ENCODE measurements at places on chromosomes 5 and 9.

DNA sequence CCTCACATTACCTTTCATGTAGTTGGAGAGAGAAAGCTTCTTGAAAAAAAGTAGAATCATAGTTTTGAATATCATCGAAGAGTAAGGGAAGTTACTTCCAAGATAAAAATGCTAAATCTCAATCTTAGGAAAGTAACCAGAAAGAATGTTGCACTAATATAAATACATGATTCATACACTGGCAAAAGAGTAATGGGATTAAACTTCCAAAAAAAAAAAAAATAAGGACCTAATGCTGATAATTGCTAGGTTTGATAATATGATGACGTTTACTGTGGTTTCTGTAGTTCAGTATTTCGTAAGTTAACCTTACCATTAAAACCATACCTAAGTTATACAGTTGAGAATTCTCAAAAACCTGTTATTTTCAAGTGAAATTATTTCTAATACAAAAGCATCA is 573.8 kb upstream of the CDH9 start:
- no peak for DNase-seq

- DNase-seq = no peak
Observed at GRCh38 chr5:120509053-120509452, 45.0 kb downstream of the PRR16 start.

DNA sequence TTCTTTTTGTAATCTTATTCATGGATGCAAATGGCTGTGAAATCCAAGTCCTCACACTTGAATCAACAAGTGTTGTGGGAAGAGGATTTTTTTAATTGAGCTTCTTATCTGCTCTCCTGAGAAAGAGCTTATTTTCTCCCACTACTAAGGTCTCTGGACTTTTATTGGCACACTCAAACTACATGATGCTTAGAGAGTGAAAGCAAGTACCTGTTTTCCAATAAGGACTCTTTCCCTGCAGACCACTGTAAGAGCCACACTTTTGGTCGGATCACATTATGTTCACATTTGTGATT is 546.4 kb upstream of the ARRDC3 start:
- DNase-seq = no peak

GRCh38 chr5:116075191-116075831 is 9.5 kb upstream of the COMMD10 start:
- DNase-seq = no peak

DNA sequence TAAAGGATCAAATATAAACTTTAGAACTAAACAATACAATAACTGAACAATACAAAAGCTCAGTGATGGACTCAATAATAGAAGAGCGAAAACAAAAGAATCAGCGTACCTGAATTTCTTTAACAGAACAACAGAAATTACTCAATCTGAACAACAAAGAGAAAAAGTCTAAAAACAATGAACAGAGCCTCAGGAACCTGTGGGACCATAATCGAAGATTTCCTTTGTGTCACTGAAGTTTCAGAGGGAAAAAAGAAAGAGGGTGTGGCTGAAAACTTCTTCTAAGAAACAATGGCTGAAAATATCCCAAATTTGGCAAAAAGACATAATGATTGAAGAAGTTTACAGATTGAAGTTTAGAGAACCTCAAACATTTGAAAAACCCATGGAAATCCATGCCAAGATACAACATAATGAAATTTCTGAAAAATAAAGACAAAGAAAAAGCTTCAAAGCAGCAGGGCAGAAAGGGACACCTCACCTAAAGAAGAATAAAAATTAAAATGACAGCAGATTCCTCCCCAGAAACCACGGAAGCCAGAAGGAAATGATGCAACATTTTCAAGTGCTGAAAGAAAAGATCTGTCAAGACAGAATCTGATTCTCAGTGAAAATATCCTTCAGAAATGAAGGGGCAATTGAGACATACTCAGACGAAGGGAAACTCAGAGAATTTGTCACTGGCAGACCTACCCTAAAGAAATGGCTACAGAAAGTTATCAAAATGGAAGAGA is 288.8 kb downstream of the ARL15 start:
- DNase-seq = no peak

GRCh38 chr5:139079991-139080610 is 118.1 kb downstream of the SIL1 start:
- DNase-seq = no peak

- no peak for DNase-seq
Observed at GRCh38 chr5:141559461-141559860, 59.3 kb downstream of the DIAPH1 start.

DNA sequence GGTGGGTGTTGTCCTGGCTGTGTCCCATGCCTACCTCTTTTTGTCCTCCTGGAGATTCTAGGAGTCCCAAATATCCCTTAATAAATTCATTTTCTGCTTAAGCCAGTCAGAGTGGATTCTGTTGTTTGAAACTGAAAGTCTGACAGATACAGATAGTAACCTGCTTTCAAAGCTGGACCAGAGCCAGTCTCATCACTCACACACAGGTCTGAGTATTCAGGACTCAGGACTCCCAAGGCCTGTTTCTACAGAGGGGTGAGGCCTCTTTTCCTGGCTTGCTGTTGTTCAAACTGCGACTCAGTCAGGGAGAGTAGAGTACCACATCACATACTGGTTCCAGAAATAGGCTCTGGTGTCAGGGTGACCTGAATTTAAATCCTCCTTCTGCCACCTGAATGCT is 190.1 kb downstream of the PAX5 start:
- no peak for DNase-seq

DNA sequence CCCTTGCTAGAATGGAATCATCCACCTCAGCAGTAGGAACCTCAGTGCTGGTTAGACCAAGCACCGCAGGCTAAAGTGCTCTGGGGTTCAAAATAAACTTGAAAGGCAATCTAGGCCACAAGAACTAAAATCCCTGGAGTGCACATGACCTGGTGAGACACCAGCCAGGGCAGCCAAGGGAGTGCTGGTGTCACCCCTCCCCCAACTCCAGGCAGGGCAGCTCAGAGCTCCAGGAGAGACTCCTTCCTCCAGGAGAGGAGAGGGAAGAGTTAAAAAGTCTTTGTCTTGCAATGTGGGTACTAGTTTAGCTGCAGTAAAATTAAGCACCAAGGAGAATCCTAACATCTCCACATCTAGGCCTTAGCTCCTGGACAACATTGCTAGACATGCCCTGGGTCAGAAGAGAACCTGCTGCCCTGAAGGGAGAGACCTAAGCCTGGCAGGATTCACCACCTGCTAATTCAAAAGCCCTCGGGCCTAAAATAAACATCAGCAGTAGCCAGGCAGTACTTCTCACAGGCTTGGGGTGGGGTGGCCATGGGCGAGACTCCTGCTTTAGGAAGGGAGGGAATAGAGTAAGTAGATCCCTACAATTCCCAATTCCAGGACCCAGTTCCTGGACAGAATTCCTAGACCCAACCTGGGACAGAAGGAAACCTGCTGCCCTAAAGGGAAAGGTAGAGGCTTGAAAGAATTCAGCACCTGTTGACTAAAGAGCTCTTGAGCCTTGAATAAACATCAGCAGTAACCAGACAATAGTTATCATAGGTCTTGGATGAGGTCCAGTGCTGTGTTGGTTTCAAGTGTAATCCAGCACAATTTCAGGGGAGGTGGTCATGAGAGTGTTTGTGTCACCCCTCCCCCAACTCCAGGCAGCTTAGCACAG is 25.8 kb downstream of the UGT3A2 start:
- no peak for DNase-seq

DNA sequence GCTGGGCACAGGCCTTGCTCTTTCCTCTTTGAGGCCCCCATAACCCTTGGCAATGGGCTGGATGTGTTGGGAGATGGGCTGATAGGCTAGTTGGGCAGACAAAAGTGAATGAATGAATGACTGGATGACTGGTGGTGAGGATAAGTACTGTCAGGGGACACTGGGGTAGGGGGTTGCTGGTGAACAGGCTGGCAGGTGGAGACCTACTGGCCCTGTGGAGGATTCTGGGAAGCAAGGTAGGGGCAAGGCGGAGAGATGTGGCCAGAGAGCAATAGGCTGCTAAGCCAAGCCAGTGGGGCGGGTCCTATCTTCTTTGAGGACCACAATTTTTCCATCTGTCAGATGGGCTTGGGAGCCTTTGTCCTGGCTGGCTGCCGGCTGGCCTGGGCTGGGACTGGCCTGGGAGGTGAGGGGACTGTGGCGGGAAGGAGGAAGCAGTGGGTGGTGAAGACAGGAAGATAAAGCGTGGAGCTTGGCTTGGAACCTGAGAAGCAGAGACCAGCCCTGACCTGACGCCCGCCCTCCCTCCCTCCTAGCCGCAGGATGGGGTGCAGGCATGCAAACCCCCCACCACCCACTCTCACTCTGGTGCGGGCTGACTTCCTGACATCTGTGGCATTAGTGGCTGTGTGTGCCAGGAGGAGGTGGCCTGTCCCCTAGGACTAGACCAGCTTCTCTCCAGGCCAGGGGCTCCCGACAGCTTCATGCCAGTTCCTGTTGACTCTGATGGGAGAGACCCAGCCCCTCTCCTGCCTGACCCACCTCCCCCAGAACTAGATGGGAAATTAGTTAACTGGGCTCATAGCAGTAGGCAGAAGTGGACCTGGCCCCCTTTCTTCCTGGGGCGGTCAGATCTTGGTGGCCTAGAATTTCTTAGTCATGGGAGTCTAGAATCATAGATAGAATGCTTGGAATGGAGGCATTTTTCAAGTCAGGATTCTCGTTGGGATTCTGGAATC is 9.5 kb downstream of the CXXC5 start:
- no peak for DNase-seq

DNA sequence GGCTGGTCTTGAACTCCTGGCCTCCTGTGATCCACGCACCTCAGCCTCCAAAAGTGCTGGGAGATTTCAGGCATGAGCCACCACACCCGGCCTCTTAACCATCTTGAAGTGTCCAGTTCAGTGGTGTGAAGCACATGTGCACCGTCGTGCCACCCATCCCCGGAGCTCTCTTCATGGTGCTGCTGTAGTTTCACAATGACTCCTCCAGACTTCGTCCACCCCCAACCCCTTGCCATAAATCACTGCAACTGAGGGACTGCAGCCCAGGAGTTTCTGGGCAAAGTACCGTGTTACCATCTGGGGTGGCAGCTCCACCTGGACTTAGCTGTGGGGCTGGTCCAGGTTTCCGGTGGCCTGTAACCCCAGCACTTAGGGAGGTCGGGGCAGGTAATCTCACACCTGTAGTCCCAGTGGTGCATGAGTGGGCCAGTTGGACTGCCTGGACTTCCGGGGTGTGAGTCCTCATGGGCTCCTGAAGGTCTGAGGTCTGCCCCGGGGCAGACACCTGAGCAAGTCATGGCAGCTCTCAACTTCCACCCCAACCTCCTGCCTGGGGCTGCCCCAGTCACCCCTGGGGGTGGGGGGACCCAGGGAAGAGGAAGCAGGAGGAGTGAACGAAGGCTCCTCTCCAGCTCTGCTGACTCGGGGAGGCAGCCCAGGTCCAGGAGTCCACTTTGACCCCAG is 6.6 kb upstream of the N4BP3 start:
- no peak for DNase-seq

DNA sequence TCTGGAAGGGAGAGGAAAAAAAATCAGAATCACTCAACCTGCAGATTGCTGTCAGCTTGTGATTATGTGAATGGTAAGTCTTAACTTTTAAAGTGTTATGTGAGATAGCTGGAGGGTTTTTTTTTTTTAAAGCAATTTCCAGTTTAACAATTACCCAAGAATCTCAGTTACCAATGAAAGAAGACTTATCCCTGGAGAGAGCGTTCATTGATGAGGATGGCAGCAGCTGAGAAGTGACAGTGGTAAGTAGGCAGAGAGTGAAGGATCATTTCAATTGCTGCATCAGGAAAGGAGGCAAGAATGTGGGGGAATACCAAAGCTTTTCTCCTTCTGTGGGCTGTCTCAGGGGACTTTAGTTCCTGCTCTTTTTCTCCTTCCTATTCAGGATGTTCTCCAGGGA is 370.2 kb upstream of the C9orf72 start:
- DNase-seq = no peak

- DNase-seq = no peak
Observed at GRCh38 chr9:72704688-72705375, 183.4 kb downstream of the TMC1 start.

GRCh38 chr5:137888466-137888862 is 793 bp upstream of the PKD2L2 start:
- no peak for DNase-seq

- no peak for DNase-seq
Observed at GRCh38 chr5:115579216-115579615, 23.1 kb downstream of the TICAM2 start.
